ENCODE measurements at places on chromosomes 6 and 20.

GRCh38 chr6:161035981-161036263 lies 44.4 kb downstream of the MAP3K4 start:
- no peak for DNase-seq

DNA sequence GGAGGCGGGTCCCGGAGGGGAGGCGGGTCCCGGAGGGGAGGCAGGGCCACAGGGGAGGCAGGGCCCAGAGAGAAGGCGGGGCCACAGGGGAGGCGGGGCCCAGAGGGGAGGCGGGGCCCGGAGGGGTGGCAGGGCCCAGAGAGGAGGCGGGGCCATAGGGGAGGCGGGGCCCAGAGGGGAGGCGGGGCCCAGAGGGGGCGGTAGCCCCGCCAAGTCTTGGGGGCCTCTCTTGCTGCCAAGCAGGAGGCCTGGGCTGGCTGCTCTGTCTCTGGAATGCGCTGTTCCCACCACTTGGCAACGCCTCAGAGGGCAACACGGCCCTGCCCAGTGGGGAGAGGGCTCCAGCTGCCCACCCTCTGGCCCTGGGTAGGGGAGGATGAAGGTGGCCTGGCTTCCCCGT lies 80.5 kb downstream of the YTHDF1 start:
- DNase-seq, result no peak

DNA sequence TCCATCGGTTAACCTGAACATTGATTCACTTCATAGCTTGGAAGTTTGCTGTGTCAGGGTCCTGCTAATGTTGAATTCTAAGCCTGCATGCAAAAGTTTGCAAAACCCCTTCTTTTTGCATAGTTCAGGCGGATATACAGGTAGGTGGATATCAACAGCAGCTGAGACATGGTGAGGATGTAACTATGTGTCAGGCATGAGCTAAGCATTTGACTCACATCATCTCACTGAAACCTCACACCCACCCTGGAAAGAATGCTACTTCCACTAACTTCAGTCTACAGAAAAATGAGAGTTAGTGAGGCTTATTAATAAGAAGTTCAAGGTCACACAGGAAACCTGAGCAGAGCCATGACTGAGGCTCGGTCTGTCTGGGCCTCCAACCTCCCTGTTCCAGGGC lies 276.9 kb downstream of the BMP7 start:
- no peak for DNase-seq

DNA sequence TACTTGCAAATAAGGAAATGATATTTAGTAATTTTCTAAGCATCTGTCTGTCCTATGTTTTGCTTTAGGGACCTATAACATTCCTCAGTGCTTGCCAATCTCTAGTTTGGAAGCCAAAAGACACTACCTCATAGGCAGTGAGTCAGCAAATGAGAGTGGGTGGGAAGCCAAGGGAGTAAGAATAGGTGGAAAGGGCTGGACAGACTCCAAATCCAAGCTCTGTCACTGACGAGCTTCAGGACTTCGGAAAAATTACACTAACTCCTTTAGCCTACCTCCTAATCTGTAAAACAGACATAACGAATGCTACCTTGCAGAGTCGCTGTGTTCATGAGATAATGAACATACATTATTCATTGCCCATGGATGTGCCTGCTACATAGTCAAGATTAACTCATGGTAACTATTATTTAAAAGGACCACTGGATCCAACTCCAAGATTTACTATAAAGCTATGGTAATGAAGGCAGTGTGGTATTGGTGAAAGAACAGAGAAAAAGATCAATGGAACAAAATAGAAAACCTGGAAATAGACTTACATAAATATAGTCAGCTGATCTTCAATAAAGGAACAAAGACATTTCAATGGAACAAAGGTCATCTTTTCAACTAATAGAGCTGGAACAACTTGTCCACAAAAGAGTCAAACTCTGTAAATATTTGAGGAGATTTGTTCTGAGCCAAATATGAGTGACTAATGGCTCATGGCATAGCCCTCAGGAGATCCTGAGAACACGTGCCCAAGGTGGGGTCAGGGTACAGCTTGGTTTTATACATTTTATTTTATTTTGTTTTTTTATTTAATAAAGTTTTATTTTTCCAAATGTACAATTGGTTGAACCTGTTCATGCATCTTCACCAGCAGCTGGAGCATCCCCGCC lies 64.1 kb downstream of the FAM50B start:
- no peak for DNase-seq

- no peak for DNase-seq
Measured at GRCh38 chr6:12927746-12928145, 211.2 kb downstream of the PHACTR1 start.

GRCh38 chr6:5513408-5513807 lies 252.1 kb downstream of the FARS2 start:
- no peak for DNase-seq

- DNase-seq, result no peak
Measured at GRCh38 chr20:59813948-59814839, 119.2 kb downstream of the SYCP2 start.

GRCh38 chr20:23091721-23092383 lies 5.7 kb upstream of the CD93 start:
- no peak for DNase-seq

- no peak for DNase-seq
Measured at GRCh38 chr20:44166008-44166407, 21.0 kb downstream of the JPH2 start.

All from activated T-helper 1 cell treated with Interleukin-2 at 50 U/mL for 16 hours (primary cell).